ENCODE measurements at places on chromosomes 4 and X. TPM values are rescaled to one million over a fixed set of nuclear protein-coding genes. Genes with fewer than 3 reads are reported as not detected.

P2RY4 gene
- total RNA-seq, result 0.34 TPM

EVC2 gene
- 2.2 TPM for total RNA-seq

SSX2 gene
- total RNA-seq, result not detected

SSX1 gene
- total RNA-seq, result not detected

MAGEA2B gene
- total RNA-seq, result not detected

UGT2A1 gene
- not detected for total RNA-seq

MTMR1 gene
- total RNA-seq, result 35.1 TPM

STAP1 gene
- total RNA-seq, result 9.6 TPM

FAM47A gene
- total RNA-seq, result not detected

TBC1D8B gene
- 0.79 TPM for total RNA-seq

PDE6B gene
- 18.9 TPM for total RNA-seq

- no peak for DNase-seq
Observed at GRCh38 chr4:142961866-142962265, 115.8 kb upstream of the INPP4B start.

DNA sequence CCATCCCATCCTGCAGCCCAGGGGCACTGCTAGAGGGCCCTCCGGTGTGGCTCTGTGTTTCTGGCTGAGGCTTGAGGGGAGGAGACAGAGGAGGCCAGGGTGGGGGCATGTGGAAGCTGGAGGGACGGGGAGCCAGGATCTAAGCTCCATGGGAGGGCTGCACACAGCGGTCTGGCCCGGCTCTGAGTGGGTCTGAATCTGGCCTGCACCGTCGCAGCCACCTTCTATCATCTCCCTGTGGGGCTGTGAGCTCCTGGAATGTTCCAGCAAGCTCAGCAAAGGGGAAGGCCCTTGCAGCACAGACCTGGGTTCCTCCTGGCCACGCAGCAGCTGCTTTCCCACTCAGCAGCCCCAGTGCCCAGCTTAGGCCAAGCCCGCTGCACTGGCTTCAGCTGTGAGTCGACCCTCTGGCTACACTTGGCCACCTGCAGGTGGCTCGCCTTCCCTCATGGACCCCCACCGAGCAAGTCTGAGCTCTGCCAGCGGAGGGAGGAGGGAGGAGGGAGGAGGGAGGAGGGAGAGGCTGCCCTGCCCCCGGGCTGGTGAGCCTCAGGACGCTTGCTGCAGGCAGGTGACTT is 5.3 kb downstream of the NKX1-1 start:
- DNase-seq, result no peak

- DNase-seq, result peak; percentile 21
Observed at GRCh38 chrX:47637546-47638195, 7.9 kb upstream of the CFP start.

DNA sequence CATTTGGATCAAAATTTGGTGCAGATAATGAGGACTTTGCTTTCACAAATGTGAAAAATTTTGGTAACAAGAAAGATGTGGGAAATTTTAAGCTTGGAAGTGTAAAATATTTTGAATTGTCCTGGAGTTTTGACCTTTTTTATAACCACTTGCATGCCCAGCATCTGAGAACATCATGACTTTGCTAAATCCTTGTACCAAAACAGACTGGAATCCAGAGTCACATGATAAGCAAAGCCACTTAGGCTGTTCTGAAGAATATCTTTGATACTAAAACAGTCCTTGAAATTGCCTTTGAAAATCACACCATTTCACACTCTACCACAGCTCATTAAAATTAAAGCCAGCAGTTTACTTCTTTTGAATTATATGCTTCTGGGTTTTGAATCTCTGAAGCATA is 2.5 kb upstream of the PPM1K start:
- no peak for DNase-seq

GRCh38 chrX:100731441-100732281 is at the start of gene SYTL4:
Gene SYTL4, minus strand, starts transcription at chrX:100732121. Its CDS starts 30,084 bp downstream, at chrX:100702037.
- DNase-seq, result no peak

- DNase-seq, result no peak
Observed at GRCh38 chrX:34365471-34365870, 233.4 kb upstream of the FAM47A start.

- peak; percentile 74 for DNase-seq
Observed at GRCh38 chr4:55321707-55322264, 24.3 kb upstream of the SRD5A3 start.

GRCh38 chr4:163590103-163590502 is 95.6 kb downstream of the TMA16 start:
- DNase-seq, result no peak

- no peak for DNase-seq
Observed at GRCh38 chr4:39657465-39657864, 18.8 kb upstream of the SMIM14 start.

- DNase-seq, result no peak
Observed at GRCh38 chrX:119073200-119073905, 560 bp downstream of the CT47C1 start.

GRCh38 chr4:21753084-21753760 is 195.3 kb downstream of the KCNIP4 start:
- DNase-seq, result no peak

DNA sequence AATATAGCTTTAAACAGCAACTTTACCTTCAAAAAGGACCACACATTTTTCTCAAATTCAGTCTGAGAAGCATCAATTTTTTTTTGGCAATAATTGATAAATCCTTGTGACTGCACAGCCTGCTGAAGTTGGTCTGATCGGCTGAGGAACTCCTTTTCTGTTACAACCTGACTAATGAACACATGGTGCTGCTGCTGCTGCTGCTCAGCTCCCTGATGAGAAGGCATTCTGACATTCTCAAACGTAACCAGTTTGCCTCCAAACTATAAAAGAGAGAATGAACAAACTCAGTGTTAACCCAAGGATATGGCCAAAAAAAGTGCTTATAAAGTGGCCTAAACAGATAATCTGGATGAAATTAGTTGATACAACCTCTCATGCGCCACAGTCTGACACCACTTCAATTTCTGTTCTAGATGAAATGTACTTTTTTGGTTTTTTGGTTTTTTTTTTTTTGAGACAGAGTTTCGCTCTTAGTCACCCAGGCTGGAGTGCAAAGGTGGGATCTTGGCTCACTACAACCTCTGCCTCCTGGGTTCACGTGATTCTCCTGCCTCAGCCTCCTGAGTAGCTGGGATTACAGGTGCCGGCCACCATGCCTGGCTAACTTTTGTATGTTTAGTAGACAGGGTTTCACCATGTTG is 26.5 kb downstream of the SEC31A start:
- peak; percentile 23 for DNase-seq

DNA sequence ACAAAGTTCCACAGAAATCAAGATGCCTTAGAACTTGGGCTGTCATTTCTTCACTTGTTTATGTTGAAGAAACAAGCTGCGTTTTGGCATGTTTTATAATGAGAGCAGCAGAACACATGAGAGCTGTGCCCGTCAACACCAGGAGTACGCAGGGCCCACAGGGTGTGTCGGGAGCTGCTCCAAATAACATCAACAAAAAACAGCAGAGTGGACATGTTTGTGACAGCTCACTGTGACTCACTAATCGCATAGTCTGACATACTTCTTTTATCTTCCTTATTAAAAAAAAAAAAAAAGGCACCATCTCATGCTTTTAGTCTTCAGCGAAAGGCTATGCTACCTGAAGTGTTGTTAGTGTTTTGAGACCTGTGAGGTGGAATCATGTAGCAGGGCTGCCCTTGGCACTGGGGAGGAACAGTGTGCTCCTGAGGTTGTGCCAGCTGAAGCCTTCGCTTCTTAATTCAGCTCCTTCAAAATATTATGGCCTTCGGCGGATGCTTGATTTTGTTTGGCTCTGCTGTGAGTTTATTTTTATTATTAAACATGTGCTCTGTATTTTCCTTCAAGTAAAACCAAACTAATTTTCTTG is 32.8 kb downstream of the FHDC1 start:
- no peak for DNase-seq

- DNase-seq, result no peak
Observed at GRCh38 chrX:129840344-129840743, 3.3 kb downstream of the ZDHHC9 start.

GRCh38 chr4:23441530-23442069 is 448.2 kb downstream of the PPARGC1A start:
- DNase-seq, result no peak

DNA sequence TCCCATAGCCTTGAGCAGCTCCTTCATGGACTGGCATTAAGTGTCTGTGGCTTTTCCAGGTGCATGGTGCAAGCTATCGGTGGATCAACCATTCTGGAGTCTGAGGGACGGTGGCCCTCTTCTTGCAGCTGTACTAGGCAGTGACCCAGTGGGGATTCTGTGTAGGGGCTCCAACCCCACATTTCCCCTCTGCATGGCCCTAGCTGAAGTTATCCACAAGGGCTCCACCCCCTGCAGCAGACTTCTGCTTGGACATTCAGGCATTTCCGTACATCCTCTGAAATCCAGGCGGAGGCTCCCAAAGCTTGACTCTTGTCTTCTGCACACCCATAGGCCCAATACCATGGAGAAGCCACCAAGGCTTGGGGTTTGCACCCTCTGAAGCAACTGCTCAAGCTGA is 89.3 kb upstream of the PGRMC2 start:
- DNase-seq, result no peak

GRCh38 chrX:97416461-97416860 is 532.8 kb downstream of the RPA4 start:
- DNase-seq, result no peak

All from activated T-cell treated with anti-CD3 and anti-CD28 coated beads, Interleukin-2, amount 50 U/mL, for 72 hours (primary cell).